ENCODE measurements at places on chromosomes 7 and 10.

- no peak for DNase-seq
Observed at GRCh38 chr7:124171068-124171467, 138.2 kb upstream of the TMEM229A start.

- DNase-seq, result no peak
Observed at GRCh38 chr7:37065779-37066271, 341.5 kb upstream of the AOAH start.

- DNase-seq, result no peak
Observed at GRCh38 chr10:3911713-3912442, 126.9 kb upstream of the KLF6 start.

DNA sequence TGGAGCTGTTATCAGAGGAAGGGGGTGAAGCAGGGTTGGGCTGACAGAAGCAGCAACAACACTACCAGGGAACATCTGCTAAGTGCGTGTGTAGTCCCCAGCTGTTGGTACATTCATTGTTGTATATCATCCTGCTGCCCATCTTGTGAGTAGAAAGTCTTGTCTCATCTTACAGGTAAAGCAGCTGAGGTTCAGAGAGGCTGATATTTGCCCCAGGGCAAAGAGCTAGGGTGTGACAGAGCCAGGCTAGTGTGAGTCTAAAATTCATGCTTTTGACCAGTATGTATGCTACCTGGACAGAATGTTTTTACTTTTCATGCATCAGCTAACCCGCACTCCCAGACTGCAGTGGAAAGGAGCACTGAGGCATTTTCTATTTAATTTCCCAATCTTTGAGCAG, 221.6 kb downstream of the STK31 start:
- no peak for DNase-seq

DNA sequence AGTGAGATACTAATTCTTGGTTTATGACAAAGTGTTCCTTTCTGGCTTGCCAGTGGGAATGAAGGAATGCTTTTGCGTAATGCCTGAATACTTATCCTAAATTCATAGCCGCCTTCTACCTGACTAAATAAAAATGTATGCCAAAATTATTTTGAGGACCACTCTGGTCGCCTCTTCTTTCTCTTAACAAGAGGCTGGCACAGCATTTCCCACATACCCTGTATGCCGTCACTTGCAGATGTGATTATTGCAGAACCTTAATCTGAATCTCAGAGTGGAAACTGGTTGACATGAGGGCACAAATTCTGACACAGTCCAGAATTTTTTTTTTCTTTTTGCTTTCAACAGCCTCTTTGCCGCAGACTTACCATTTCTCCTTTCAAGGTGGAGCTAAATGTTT, 124.6 kb upstream of the GLCCI1 start:
- no peak for DNase-seq

All from neural crest cell (in vitro differentiated cells).